ENCODE measurements at places on chromosomes 6 and 20.

DNA sequence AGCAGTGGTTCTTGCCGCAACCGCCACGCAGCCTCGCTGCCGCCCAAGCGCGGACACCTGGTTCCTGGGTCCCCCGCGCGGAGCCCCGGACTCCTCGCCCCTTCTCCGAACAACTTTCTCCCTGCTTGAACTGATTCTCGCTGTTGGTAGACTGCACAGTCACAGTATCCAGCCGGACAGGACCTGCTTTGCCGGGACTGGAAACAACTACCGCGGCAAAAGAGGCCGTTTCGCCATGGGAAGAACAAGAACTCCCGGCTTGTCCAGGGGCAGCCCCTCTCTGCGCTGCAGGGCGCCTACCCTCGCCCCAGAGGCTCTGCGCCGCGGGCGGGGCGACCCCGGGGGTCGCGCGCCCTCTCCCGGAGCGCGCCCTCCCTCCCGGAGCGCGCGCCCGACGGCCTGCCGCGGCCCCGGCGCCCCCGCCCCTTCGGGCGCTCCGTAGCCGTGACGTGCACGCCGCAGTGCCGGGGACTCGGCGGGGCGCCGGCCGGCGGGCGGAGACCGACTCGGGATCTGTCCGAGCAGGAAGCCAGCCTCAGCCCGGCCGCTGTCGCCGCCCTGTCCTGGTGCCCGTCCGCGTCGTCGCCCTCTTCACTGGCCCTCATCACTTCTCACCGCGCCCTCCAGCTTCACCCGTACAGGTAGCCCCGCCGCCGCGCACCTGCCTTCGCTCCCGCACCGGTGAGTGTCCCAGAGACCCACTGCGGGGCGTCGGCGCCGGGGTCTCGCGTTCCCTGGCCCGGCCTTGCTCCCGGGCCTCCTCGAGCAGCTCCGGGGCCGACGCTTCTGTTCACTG lies at the start of gene MYO6:
Gene MYO6 (plus strand): TSS at position 497 of the 796 bp plus-strand sequence. CDS start 68,309 bp downstream, outside the sequence.
- DNase-seq = peak; percentile 80

GRCh38 chr20:33475381-33476152 lies 14.3 kb upstream of the CBFA2T2 start:
- no peak for DNase-seq

DNA sequence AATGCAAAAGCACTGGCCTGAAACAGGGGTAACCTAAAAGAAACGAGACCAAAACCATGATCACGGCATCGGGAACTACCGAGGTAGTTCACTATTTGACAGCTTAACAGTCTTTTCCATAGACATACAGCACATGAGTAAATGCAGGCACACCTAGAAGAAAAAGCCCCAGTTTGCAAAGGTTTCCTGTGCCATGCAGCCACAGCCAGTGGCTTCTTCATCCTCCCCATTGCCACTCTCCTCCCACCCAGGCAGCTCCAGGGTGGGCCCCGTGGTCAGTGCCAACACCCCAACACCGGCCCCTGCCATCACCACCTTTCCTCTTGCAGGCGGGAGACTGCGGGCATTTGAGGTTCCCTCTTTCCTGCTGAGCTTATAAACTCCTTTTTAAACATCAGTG lies 115.4 kb downstream of the SLC23A2 start:
- no peak for DNase-seq

DNA sequence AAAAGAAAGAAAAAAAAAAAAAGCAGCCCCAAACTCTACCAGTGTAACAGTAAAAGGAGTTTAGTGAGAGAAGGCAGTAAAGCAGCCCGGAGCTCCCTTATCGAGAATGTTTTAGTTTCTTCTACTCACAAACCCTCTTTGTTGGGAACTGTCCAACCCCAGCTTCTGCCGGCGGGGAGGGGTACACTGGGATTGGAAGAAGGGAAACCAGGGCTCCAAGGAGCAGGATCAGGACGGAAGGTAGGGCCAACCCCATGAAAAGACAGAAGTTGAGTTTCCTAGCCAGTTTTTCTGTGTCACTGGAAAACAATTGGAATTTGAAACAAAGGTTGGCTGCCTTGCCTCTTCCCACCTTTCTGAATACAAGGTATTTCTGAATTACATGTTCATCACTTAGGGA lies 66.0 kb downstream of the KIZ start:
- DNase-seq = no peak

- DNase-seq = no peak
These were observed 210.1 kb upstream of the CNR1 start for GRCh38 chr6:88376197-88376596.

GRCh38 chr6:105799056-105799455 lies 287.1 kb upstream of the PRDM1 start:
- no peak for DNase-seq

DNA sequence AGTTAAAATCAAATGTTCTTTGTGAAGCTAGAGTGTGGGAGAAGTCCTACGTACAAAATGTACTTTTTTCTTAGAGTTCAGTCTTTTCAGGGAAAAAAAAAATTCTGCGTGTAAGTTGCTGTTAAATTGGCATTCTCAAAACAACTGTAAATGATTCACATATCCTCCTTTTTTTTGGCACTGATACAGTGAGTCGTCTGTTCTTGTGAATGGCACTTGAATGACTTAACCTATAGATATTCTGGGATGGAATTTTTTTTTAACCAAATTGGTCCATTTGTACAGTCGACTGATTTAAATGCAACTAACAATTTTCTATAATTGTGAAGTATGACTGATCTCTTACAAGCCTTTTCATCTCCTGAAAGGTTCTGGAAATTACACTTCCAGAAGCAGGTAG lies 5.5 kb upstream of the JAG1 start:
- DNase-seq = no peak

- DNase-seq = no peak
These were observed 54.2 kb upstream of the ZFAND3 start for GRCh38 chr6:37765182-37765775.

DNA sequence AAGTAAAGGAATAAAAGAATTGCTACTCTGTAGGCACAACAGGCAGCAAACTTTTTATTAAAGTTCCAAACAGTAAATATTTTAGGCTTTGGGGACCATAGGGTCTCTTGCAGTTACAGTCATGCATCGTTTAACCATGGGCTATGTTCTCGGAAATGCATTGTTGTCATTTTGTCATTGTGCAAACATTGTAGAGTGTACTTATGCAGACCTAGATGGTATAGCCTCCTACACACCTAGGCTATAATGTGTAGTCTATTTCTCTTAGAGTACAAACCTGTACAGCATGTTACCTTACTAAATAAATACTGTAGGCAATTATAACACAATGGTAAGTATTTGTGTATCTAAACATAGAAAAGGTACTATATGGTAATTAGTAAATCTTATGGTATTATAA lies 54.7 kb downstream of the CDS2 start:
- DNase-seq = no peak

GRCh38 chr20:3273371-3273770 lies 34.4 kb upstream of the SLC4A11 start:
- DNase-seq = no peak

- peak; percentile 84 for DNase-seq
These were observed 89.1 kb downstream of the NCR2 start for GRCh38 chr6:41424370-41425058.

DNA sequence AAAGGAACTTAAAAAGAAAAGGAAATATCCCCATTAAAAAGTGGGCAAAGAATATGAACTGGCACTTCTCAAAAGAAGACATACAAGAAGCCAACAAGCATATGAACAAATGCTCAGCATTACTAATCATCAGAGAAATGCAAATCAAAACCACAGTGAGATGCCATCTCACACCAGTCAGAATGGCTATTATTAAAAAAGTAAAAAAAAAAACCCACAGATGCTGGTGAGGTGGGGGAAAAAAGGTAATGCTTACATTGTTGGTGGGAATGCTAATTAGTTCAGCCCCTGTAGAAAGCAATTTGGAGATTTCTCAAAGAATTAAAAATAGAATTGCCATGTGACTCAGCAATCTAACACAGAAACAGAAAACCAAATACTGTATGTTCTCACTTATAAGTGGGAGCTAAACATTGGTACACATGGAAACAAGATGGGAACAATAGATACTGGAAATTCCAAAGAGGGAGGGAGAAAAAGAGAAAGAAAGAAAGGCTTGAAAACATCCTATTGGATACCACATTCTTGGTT lies 437.1 kb downstream of the GRIK2 start:
- DNase-seq = no peak

GRCh38 chr6:137491478-137491877 lies 2.7 kb downstream of the OLIG3 start:
- DNase-seq = no peak

- DNase-seq = no peak
These were observed 69.3 kb downstream of the KIF13A start for GRCh38 chr6:17917837-17918763.

GRCh38 chr6:82616386-82617028 lies 252.9 kb downstream of the TPBG start:
- DNase-seq = no peak

DNA sequence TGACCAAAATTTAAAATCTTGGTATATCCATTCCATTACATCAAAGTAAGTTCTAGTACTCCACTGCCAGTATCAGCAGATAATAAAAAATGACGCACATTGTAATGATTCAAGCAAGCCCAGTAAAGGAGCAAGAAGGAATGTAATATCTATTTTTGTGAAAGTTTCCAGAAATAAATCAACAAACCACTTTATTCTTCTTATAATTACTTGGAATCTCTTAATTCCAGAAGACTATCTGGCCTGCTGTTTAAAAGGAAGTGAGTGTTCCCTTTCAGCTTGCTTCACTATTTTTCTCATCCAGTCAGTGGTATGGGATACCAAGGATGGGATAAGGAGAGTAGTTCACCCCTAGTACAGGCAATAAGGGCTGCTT lies 42.2 kb upstream of the DSE start:
- DNase-seq = no peak

DNA sequence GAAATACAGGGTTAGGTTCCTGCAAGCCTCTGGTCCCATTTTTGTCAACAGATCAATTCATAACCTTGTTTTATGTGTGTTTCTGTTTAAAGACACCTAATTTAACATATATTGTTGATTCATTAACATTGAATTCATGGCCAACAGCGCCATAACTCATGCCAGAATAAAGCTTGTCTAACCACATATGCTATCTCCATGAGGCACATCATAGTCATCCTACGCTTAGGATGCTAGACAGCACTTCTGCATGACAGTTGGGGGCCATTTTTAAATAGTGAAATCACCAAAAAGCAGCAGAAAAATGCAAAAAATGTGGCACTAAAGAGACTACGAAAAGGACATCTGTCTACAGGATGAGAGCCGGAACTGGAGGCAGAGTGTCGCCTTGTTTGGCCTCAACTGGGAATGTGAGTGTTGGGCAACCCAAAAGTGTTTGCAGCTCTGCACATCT lies 37.9 kb downstream of the TRAM2 start:
- no peak for DNase-seq

DNA sequence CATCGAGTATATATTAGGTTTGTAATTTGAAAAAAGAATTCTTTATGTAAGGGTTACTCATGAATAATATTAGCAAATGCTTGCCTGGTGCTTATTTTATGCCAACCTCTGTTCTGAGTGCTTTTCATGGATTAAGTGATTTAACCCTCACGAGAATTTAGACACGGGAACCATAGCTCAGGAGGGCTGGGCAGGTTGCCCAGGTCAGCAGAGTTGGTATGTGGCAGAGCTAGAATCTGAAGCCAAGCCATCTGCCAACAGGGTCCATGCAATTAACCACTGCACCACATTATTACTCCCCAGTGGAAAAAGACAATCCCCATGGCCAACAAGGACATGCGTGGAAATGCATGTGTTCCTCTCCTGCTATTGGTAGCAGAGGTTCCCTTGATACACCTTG lies 345.6 kb downstream of the CDC5L start:
- DNase-seq = no peak

Data from left hindlimb (tissue), 1 donor.